Suprapubic skin (tissue), 4 donors: ENCODE measurements at places on chromosomes 4 and X. TPM values are rescaled to one million over a fixed set of nuclear protein-coding genes. Genes with fewer than 3 reads are reported as not detected.

DNA sequence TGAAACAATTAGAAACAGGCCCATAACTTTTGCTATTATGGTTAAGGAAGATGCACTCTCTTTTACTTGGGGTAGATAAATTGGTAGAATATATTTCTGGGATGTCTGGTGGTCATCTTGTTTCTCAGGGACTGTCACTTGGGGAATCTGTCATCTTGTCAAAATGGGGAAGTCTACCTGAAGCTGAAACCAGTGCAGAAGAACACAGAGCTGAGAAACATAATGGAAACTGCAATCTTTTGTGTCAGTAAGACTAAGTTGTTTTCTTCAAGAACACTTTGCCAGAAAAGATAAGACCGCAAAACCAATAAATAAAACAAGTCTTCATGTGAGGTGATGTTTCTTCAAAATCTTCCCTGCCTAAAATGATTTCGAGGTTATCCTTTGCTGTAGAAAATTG, 92.0 kb downstream of the NAA11 start:
- no peak for DNase-seq

DNA sequence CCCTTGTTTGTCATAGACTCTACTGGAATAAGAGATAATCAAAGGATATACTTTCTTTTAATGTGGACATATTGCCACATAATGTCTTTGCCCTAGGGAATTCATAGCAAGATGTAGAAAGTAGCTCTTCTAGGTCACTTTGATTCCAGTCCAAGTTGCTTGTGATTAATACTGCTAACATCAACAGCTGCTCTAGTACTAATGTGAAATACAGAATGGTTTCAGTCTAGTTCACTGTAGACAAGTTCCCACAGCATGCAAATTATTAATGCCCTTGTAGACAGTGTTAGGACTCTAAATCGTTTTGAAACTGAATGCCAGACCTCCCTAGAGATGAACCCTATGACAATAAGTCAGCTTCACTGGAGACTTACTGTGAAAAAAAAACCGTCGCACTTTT, 494.6 kb upstream of the ATOH1 start:
- no peak for DNase-seq

DNA sequence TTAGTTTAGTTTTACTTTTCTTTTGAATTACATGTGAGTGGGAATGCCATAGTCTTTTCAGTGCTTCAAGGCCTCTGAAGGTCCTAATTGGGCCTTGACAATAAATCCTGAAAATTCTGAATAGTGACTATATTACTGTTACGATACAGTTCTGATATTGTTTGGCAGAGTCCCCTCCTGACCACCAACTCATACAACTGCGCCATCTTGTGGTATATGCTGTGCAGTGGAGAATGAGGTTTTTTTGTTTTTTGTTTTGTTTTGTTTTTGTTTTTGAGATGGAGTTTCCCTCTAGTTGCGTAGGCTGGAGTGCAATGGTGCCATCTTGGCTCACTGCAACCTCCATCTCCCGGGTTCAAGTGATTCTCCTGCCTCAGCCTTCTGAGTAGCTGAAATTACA, 56.6 kb upstream of the CHRDL1 start:
- DNase-seq = no peak

DNA sequence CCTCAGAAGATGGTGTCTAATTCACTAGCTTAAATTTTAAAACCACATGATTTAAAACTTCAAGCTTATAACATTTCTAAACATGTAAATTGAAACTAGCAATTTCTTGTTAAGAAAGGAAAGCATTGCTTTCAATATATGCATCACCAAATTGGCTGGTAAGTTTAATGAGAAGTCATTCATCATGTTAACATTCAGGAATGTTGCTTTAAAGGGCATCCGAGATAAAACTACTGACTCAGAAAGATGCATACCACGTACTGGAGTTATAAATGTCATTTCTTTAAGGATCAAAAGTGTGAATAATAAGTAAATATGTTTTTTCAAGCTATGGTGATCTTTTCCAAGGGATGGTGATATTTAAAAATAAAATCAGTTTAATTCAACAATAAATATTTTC, 83.3 kb upstream of the VCX2 start:
- no peak for DNase-seq

- DNase-seq = no peak
Observed at GRCh38 chr4:26462874-26463273, 27.4 kb downstream of the CCKAR start.

DNA sequence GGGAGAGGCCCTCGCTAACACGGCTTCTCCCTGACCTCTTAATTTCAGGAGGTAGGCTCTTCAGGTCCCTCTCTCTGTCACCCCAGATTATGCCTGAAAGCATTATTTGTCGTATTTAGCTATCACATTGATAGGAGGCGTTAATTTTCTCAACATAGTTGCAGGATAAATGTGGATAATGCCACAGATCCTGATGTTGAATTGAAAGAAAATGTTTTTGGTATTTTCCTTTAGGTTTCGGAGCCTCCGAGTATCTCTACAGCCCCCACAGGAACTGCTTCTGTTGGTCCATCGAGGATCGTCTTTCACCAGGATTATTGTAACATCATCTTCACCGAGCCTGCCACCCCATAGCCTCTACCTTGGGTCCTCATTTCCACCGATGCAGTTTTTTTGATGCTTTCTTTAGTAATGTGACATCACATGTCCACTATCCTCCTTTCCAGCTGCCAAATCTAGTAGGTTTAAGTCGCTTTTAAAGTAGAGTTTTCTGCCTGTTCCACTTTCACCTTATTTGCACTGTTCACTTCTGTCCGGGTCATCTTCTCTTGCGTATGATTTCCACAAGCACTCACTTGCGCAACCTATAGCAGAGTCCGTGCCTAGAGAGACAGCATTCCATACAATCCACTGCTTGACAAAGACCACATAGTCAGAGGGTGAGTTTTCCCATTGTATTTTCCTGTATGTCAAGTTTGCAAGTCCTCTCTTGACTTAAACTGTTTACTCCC, 665 bp downstream of the TIGD2 start:
- no peak for DNase-seq

GRCh38 chr4:158938220-158939044, 164.4 kb upstream of the RAPGEF2 start:
- no peak for DNase-seq

- no peak for DNase-seq
Observed at GRCh38 chrX:69185886-69186285, 20.6 kb upstream of the PJA1 start.

DNA sequence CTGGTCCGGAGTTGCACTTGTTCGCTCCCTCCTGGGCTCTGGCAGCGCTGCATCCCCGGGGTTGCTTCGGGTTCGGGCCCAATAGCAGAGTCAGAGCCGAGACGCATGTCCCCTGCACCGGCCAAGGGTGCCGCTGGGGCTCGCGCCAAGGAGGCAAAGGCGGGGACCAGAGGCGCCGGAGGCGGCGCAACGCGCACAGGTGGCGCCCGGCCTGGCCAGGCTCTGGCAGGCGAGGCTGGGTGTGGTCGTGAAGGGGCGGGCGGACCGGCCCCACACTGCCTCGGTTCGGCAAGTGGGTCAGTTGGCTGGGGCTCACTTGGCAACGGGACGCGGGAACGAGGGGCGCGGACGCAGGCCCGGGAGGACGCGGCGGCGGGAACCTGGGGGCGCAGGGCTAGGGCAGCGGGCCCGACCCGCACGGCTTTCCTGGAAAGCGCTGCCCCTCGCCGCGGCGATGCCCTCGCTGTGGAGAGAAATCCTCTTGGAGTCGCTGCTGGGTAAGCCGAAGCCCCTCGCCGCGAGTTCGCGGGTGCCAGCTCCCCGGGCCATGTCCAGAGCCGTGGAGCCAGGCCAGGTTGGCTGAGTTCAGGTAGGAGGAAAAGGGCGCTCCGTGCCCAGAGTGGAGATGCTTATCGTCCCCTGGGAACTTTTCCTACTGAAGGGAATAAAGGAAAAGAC, at the start of gene CWH43:
Gene CWH43 (plus strand): TSS at position 300 of the 678 bp plus-strand sequence. CDS start 155 bp downstream, at position 455.
- no peak for DNase-seq

- no peak for DNase-seq
Observed at GRCh38 chr4:30728311-30728710, 8.1 kb downstream of the PCDH7 start.

GRCh38 chr4:151407466-151408379, 1.3 kb upstream of the FHIP1A start:
- DNase-seq = peak; percentile 65

- no peak for DNase-seq
Observed at GRCh38 chrX:152641996-152642395, 4.3 kb downstream of the GABRQ start.

DNA sequence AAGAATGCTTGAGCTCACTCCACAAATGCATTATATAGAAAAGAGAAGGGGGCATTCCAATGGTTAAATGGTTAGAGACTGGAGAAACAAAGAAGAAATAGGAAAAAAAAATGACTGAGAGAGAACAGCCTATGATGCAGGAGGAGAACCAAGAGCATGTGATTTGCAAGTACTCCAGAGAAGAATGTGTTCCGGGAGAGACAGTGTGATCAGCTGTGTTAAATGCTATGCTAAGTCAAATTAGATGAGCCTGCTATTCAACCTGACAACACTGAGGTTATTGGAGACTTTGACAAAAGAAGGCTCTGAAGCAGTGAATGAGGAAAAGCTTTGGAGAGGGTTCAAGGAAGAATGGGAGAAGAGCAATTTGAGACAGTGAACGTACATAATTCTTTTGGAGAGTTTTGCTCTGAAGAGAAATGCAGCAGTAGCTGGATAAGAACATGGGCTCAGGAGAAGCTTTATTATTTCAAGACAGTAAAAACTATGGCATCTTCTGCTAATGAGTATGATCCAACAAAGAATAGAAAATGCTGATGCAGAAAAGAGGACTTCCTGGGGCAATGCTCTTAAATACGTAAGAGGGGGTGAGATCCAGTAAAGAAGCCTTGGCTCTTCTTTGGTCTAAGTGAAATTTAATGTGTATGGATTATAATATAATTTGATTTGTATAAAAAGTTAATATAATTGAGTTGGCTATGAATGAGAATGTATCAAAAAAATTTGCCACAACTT, 66.3 kb downstream of the PPP3CA start:
- no peak for DNase-seq

DNA sequence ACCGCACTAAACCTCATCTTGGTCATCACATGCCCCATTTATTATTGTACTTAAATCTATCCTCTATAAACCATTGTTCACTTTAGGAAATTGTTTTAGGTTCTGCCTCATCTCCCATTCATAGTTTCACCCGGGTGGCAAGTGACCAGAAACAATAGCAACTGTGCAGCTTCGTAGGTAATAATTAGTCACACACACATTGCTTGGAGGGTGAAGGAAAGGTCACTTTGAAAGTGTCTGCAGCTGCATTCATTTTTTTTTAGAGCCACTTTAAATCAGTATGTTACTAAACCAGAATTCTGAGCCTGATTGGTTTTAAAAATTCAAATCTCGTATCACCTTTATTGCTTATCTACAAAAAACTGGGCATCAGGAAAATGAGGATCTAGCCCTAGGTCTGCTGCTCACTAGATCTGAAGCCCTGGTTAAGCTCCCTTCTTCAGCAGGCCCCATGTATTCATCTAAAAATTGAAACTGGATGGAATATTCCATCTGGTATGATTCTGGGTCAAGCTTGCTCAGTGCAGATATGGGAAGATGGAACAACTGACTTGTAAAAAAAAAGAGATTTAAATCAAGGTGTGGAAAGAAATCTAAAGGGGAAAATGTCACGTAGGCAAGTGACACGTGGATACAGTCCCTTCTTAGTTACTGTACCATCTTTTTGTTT, 62.4 kb downstream of the LIMCH1 start:
- DNase-seq = no peak

DNA sequence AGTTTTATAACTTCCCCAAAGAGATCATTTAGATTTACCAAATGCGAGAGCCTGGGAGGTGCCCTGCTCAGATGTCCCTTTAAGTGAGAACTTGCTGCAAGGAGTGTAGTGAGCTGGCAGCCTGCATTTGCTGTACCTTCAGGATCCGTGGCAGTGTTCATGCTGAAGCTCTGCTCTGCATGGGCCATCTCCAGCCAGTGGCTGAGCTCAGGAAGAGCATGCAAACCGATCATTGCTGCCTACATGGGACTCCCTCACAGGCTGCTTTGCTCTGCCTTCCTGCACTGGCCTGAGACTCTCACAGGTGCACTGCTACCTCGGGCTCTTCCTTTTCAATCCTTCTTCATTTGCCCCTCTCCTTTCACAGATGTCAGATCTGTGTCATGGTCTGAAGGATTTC, 152.0 kb upstream of the SFRP2 start:
- no peak for DNase-seq

GRCh38 chr4:47466056-47466785, 2.7 kb upstream of the COMMD8 start:
- DNase-seq = no peak

DNA sequence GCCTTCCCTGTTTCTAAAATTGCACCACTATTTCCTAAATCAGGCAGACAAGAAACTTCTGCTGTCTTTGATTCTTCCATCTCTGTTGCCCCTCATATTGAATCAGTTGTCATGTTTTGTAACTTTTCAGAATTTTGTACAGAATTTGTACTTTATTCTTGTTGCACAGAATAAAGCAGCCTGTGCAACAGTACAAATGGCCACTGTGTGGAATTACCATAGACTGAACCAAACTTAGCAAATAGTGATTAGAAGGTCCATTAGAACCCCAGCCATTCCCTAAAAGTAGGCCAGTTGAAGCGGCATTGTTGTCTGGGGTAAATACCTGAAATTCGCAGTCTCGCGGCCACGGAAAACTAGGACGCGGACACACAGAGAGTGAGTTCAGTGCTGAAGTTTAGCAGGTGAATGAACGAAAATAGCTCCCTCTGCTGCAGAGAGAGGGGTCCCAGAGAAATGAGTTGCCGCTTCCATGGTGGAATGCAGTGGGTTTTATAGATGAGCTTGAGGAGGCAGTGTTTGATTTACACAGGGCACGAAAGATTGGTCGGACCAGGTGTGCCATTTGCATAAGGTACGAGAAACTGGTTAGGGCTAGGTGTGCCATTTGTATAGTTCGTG, 71.8 kb downstream of the C4orf33 start:
- DNase-seq = no peak

- no peak for DNase-seq
Observed at GRCh38 chr4:169361756-169362155, 91.0 kb upstream of the SH3RF1 start.

DNA sequence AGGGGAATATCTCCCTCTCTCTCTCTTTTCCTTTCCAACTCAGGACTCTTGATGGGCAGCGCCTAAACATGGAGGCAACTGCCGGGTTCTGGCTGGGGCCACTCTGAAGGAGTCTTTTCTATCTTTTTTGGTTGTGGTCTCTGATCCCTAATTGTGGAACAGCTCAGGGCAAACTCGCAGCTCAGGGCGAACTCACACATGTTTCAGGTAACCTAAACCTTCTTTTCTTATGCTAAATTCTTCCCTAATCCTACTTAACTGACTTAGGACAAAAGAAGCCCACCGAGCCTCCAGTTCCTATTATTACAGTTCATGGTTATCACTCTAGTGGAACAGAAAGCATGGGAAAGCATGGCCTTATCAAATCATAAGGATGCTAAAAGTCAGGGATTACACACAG, 21.3 kb downstream of the ETDA start:
- no peak for DNase-seq

Gene GPC3
- total RNA-seq = 7.9 TPM

Gene ADGRL3
- 18.0 TPM for total RNA-seq

Gene LYAR
- 7.9 TPM for total RNA-seq

Gene TMEM187
- total RNA-seq = 10.7 TPM

Gene NEXMIF
- total RNA-seq = 1.7 TPM

Gene DRP2
- total RNA-seq = 0.05 TPM

Gene PDE5A
- 6.4 TPM for total RNA-seq

Gene OTC
- total RNA-seq = not detected

Gene KLHL13
- 1.7 TPM for total RNA-seq

Gene FGFBP1
- 66.5 TPM for total RNA-seq

Gene ADAM29
- total RNA-seq = not detected

Gene SPACA5
- not detected for total RNA-seq
